ENCODE measurements at places on chromosomes 2 and 18.

GRCh38 chr18:45863469-45863868, 38.0 kb downstream of the SIGLEC15 start:
- DNase-seq = no peak

- no peak for DNase-seq
Observed at GRCh38 chr18:73544032-73544431, 603.6 kb downstream of the FBXO15 start.

DNA sequence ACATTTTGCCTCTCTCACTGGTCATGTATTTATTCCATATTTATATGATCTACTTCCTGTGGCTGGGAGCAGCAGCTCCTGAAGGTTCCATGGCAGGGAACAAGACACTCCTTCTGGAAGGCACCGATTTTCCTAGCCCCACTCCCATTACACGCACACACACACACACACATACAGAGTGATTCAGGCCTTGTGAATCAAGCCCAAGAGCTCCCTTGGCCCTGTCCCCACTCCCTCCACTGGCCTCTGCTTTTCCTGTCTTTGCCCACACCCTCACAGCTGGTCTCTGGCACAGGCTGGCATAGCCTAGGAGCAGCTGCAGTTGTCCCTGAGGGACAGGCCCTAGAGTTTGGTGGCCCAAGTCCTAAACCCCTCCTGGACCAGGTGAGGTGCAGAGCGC, 201.7 kb downstream of the NAPG start:
- DNase-seq = no peak

- DNase-seq = no peak
Observed at GRCh38 chr2:82839036-82839435, 1620.0 kb downstream of the SUCLG1 start.

GRCh38 chr2:150889141-150889540, 372.5 kb downstream of the RBM43 start:
- no peak for DNase-seq

DNA sequence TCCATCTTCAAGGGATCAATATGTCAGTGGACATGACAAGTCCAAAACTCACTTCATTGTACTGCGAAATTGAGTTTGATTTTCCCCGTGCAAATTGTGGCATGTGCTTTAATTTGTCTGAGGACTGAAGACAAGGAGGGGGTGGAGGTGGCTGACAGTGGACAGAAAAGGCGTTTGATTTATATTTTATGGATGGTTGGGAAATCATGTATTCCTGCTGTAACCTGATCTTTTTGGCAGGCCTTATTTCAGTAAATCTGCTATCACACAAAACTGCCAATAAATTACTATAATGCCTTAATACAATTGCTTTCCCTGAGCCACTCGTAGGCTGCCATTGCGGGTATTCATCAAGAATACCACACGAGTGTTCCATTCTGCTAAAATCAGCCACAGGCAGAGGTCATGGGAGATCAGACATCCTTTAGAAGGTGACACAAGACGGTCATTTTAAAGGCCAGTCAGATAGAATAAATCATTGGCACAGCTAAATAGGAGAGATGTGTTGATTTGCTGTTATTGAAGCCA, 720.5 kb downstream of the MBD2 start:
- DNase-seq = no peak

GRCh38 chr2:11144077-11144737, 11.1 kb upstream of the SLC66A3 start:
- no peak for DNase-seq
